ENCODE measurements at places on chromosomes 1 and 21.

- DNase-seq: no peak
Measured at GRCh38 chr1:186775036-186775435, 53.7 kb upstream of the PLA2G4A start.

DNA sequence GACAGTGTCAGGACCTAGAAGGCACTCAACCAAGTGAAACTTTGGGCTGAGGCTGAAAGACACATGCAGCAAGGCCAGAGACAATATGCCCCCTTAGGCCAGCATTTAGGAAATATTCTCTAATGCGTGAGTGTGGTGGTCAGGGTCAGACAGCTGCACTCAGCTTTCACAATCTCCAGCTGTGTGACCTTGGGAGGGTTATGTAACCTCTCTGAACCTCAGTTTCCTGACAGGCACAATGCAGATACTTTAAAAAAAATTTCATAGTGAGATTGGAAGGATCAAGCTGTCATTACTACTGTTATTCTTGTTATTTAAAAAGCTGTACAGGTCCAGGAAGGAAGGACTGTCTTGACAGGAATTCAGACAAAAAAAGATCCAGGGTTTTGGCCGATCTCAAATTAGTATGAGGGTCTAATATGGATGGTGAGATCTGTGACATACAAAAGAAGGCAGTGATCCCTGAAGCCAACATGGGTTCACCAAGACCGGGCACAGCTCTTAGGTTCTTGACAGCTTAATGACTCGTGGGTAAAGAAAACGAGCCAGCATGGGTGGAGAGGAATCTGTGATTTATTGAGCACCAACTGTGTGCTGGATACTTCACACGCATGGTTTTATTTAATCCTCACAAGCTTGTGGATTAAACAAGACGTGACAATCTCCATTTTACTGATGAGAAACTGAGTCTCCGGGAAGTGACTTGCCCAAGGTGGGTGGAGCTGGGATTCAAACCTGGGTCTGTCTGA, 54.6 kb upstream of the POU3F1 start:
- no peak for DNase-seq

GRCh38 chr1:201299968-201300367, 16.7 kb downstream of the PKP1 start:
- no peak for DNase-seq

- DNase-seq: peak; percentile 84
Measured at GRCh38 chr1:165631342-165632151, 513 bp downstream of the MGST3 start.

- DNase-seq: no peak
Measured at GRCh38 chr1:207866471-207867135, 44.3 kb downstream of the CD34 start.

GRCh38 chr1:31936278-31936980, 1.7 kb downstream of the PTP4A2 start:
- DNase-seq: no peak

- peak; percentile 75 for DNase-seq
Measured at GRCh38 chr1:161192476-161193465, 6.1 kb downstream of the ADAMTS4 start.

DNA sequence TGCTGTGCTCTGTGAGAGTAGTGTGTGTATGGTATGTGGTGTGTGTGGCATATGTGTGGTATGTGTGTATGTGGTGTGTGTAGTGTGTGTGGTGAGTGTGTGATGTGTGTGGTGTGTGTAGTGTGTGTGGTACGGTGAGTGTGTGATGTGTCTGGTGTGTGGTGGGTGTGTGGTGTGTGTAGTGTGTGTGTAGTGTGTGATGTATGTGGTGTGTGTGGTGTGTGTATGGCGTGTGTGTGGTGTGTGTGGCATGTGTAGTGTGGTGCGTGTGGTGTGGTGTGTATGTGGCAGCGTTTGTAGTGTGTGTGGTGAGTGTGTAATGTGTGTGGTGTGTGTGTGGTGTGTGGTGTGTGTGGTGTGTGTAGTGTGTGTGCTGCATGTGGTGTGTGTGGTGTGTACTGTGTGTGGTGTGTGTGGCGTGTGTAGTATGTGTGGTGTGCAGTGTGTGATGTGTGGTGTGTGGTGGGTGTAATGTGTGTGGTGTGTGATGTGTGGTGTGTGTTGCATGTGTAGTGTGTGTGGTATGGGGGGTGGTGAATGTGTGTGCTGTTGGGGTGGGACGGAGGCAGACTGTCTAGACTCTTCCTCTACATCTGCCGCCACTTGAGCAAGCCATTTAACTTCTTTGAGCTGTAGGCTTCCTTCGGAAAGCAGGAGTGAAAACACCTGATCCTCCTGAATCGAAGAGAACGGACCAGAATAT, 33.5 kb downstream of the GPA33 start:
- DNase-seq: no peak

DNA sequence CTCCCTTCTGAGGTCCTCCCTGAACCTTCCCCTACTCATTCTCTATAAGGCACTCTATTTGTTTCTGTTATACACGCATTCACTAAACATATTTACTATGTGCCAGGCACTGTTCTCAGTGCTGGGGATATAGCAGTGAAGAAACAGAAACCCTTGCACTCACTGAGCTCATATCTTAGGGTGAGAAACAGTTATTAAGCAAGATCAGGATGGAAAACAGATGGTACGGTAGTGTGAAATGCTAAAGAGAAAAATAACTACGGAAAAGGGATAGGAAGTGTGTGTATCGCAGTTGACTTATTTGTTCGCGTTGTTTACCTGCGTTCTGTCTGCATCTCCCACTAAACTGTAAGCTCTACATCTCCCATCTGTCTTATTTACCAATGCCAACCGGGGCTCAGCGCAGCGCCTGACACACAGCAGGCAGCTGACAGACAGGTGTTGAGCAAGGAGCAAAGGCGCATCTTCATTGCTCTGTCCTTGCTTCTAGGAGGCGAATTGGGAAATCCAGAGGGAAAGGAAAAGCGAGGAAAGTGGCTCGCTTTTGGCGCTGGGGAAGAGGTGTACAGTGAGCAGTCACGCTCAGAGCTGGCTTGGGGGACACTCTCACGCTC, 572 bp downstream of the CYB5RL start:
- no peak for DNase-seq

GRCh38 chr1:23370330-23370708, 683 bp upstream of the ZNF436 start:
- DNase-seq: no peak

GRCh38 chr1:5562331-5562730, 429.9 kb downstream of the NPHP4 start:
- DNase-seq: no peak

DNA sequence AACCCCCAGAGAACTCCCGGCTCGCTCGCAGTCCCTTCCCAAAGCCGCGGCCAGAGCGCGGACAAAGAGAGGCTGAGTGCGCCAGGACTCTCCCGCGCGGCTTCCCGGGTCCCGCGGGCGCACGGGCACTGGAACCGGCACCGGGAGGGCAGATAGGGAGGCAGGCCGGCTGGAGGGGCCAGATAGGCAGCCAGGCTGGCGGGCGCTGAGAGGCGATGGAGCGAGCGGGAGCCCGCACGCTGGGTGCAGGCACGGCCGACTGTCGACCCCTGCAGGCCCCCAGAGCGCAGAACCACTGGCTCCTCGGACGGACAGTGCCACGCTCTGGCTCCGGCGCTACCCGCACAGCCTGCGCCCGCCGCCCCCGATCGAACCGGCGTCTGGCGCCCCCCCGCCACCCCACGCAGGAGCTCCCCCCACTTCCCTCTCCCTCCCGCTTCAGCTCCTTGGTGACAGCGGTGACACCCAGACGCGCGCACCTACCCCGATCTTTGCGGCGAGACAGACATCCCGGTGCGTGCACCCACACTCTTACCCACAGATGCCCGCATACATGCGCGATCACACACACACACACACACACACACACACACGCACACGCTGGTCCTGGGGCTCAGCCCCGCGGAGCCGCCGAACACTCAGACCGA, 534 bp downstream of the SLC6A9 start:
- peak; percentile 42 for DNase-seq

GRCh38 chr21:41217671-41218385, 49.9 kb downstream of the BACE2 start:
- DNase-seq: peak; percentile 69

DNA sequence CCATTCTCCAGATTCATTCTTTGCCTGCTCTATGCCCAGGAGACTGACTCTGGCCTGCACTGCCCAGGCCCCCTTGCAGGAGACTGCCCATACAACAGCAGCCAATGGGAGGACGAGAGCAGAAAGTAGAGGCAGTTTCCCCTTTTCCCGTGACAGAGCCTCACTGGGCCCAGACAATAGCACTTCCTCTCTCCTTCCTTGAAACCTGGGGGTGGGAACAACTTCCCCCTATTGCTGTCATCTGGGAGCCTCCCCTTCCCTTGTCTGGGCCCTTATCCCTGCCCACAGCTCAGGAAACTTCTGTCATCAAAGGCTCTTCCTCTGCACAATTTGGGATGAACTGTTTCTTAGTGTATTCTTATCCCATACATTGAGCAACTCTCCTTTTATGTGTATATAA, 60.8 kb upstream of the KCNJ15 start:
- DNase-seq: no peak

- peak; percentile 58 for DNase-seq
Measured at GRCh38 chr1:8482979-8483381, 165.1 kb downstream of the SLC45A1 start.

GRCh38 chr1:39321979-39322378, 117.5 kb downstream of the MACF1 start:
- no peak for DNase-seq

- DNase-seq: peak; percentile 92
Measured at GRCh38 chr1:23369335-23370013, at the start of gene ZNF436. TSS of gene ZNF436 (minus strand) at chr1:23369836. CDS start at chr1:23368005, 1,831 bp downstream.

- DNase-seq: no peak
Measured at GRCh38 chr21:20258542-20258941, 739.7 kb upstream of the NCAM2 start.

GRCh38 chr1:29264773-29265389, 28.6 kb downstream of the PTPRU start:
- peak; percentile 66 for DNase-seq

- no peak for DNase-seq
Measured at GRCh38 chr1:162385280-162385623, 3.7 kb downstream of the C1orf226 start.

DNA sequence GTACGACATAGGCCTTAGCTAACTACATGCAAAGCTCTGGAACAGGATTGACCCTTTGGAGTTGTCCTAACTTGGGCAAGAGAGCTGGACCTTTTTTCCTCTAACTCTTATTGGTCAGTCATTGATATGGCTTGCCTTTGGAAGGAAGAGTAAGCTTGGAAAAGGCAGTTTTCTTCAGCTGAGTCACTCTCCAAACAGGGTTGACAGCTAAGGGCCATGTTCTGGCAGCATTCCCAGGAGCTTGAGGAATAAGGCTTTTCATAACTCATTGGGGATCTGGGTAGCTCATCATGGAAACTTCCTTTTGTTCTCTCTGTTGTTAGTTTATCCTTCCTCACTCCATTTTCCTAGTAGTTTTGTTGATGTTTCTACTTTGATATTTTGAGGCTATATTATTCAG, 14.5 kb upstream of the ERRFI1 start:
- peak; percentile 99 for DNase-seq

DNA sequence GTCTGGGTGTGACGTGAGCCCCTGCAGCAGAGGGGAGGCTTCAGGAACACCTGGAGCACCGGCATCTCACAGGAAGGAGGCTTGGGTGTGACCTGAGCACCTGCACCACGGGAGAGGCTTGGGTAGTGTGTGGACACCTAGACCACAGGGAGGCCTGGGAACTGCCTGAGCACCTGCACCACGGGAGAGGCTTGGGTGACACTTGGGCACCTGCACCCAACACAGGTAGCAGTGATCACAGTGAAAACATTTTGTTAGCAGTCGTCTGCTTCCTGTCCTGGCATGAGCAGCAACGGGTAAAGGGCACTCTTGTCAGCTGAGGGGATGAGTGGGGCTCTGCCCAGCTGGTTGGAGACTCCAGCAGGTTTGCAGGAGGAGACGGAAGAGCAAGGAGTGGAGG, 22.4 kb downstream of the LRRC3 start:
- DNase-seq: no peak

GRCh38 chr1:234265861-234266260, 107.4 kb upstream of the COA6 start:
- no peak for DNase-seq

DNA sequence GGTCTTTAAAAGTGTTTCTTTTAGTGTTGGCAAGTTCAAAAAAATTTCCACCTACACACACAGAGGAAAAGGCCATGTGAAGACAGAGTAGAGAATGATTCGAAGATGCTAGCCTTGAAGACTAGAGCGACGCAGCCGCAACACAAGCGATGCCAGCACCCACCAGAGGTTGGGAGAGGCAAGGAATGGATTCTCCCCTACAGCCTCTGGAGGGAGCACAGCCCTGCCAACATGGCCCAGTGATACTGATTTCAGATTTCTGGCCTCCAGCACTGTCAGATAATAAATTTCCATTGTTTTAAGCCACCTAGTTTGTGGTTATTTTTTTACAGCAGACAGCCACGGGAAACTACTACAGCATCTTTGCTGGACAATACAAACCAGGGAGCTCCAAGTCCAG, 6.9 kb upstream of the ADAR start:
- no peak for DNase-seq

GRCh38 chr1:54741531-54741930, 22.8 kb downstream of the PARS2 start:
- no peak for DNase-seq

DNA sequence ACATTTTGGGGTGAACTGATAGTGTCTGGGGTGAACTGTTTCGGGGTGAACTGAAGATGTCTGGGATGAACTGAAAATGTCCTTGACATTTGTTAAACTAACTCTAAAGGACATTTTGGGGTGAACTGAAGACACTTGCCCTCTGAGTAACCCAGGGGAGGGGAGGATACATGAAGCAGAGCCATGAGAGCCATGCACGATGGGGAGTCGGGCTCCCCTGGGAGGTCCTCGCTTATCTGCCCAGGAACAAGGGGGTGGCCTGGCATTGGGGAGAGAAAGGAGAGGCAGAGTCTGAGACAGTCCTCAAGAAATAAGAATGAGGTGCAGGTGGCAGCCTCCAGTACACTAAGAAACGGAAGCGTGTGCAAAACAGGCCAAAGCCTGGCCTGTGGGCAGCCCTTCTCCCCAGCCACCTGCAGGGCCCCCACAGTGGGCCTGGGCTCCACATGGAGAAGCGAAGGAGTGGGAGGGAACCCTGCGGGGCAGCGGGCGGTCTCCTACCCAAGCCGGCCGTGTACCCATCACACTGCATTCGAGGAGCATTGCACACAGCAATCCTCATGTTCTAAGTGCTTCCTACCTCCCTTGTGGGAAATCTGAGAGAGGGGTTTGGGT, 24.2 kb downstream of the RSPH1 start:
- no peak for DNase-seq

DNA sequence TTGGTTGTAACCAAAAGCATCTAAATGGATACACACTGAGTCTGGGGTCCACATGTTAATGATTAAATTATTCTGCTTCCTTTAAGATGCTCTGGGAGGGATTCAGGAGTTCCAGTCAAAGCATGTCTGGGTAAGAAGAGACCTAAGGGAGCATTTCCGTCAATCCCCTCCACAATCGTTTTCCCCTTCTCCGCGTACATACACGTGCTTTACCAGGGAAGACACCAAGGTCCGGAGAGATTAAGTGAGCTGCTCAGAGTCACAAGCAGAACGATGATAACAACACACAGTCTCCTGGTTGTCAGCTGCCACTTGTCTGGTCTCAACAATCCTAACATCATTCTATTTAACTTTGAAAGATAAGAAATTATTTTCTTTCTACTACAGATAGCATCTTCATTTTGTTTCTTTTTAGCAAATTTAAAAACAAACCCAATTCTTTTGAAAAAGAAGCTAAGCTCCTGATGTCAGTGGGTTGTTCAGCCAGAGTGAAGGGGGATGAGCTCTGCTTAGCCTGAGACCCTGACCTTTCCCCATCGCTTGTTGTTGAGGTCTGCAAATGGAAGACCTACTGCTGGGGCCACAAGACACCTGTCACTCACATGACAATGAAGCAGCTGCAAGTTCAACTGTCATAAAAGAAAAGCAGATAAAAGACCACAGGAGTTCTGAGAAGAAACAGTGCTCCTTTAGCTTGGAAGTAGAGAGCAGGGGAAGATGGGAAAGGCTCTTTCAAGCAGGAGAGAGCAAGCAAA, 4.5 kb downstream of the PAFAH2 start:
- DNase-seq: no peak

All from fibroblast of skin of scalp (primary cell).